Stimulated activated CD8-positive, alpha-beta memory T cell treated with anti-CD3 and anti-CD28 coated beads, Interleukin-7, amount 100 ng/mL, for 24 hours (primary cell): ENCODE measurements at places on chromosomes 1 and 21.

DNA sequence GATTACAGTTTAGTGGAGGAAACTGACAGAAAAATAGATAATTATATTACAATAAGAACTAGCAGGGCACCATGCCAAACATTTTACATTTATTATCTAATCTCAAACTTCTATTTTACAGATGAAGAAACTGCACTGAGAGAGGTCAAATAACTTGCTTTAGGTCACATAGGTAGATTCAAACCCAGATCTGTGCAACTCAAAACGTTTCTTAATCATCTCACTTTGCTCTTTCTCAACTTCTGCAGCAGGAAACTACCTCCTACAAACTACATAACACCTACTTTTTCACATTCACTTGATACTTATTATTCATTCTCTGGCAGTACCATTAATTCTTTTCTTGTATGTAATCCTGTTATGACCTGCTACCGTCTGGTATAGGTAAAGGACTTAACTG is 49.9 kb upstream of the BCL10 start:
- DNase-seq = no peak

- DNase-seq = no peak
Observed at GRCh38 chr1:113940365-113941244, 11.5 kb downstream of the HIPK1 start.

GRCh38 chr1:62025154-62025553 is 169.5 kb upstream of the L1TD1 start:
- no peak for DNase-seq

DNA sequence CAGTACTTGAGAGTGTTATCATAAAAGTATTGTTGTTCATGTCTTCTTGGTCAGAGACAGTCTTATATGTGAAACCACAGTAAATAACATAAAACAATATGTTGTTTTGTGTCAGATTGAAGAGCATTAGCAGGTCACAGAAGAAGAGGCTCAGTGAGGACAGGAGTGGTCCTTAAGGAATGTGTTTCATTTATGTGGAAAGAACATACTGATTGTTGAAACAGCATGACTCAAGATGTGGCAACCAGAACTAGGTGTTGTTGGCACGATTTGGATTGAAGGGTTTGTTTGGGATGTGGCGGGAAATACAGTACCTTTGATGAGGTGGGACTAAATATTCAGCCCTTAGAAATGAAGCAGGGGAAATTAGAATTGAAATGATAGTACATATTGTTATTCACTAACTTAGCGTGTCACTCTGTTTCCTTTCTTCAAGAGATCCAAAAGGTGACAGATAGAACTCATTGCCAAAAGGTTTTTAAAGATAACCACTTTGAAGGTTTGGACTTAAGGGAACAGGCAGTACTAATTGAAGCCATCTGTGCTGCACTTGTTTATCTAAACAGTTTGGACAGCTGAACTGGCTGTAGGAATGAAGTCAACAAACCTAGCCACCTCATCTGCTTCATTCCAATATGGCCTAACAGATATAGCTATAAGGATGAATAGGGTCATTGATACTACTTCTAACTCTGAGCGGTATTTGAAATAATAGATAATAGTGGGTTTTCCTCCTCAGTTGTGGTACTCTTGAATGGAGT is 14.4 kb downstream of the RALGPS2 start:
- no peak for DNase-seq

DNA sequence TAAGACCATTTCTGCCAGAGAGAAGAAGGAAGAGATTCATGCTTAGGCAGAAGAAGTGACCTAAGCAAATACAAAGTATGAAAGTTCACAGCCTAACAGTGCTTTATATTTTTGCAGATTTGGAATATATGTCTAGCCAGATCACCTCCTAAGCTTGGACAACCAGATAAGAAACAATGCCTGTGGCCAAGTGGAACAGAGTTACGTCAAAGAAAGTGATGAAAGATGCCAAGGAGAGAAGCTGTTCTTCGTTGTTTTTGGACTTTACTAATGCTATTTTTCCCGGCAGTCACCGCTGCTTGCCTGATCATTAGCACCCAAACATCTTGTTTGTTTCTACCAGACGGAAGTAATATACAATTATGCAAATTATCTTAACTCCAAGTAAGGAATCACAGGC is 489.2 kb upstream of the C1orf87 start:
- no peak for DNase-seq

DNA sequence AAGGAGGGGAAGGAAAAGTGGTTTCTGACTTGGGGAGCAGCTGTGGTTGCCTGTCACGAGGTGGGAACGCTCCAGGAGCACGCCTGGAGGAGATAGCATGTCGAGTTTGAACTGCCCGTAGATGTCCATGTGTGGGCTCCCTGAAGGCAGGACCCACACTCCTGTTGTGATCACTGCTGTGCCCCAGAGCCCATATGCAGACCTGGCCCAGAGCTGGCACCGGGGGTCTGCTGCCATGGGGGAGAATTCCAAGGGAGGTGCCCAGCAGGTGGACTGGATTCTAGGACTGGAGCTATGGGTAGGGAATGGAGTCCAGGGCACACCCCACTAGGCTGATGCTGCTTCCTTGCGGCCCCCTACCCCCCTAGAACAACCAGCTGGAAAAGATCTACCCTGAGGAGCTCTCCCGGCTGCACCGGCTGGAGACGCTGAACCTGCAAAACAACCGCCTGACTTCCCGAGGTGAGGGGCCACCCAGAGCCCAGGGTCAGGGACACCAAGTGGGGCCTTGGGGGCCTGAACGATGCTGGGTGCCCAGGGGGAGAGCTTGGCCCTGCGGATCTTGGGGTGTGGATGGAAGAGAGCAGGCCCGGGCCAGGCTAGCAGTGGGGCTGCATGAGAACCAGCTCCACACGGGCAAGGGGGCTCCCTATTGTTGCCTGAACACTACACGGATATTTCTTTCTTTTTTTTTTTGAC is 9.3 kb downstream of the PODN start:
- DNase-seq = no peak
